Trophoblast cell (in vitro differentiated cells and primary cell): ENCODE measurements at places on chromosomes 5 and 9.
A peak's percentile ranks its signal among the peaks of the same experiment; 100 is the strongest.

DNA sequence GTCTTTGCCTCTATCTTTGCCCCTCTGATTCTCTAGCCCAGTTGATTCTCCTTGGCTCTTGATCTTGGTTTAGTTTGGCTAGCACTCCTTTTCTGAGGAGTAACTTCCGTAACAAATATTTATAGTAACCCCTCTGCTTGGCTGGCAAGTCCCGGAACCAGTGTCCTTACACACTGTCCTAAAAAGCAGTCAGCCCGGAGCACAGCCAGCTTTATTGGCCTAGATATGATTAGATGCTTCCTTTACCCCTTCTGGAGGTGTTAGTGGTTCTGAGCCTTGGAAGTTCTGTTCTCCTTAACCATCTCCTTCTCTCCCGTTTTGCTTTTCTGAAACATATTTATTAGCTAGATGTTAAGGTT lies 17.0 kb upstream of the MSMP start:
- no peak for DNase-seq

- DNase-seq = no peak
Observed at GRCh38 chr9:35842795-35843194, 13.8 kb downstream of the TMEM8B start.

DNA sequence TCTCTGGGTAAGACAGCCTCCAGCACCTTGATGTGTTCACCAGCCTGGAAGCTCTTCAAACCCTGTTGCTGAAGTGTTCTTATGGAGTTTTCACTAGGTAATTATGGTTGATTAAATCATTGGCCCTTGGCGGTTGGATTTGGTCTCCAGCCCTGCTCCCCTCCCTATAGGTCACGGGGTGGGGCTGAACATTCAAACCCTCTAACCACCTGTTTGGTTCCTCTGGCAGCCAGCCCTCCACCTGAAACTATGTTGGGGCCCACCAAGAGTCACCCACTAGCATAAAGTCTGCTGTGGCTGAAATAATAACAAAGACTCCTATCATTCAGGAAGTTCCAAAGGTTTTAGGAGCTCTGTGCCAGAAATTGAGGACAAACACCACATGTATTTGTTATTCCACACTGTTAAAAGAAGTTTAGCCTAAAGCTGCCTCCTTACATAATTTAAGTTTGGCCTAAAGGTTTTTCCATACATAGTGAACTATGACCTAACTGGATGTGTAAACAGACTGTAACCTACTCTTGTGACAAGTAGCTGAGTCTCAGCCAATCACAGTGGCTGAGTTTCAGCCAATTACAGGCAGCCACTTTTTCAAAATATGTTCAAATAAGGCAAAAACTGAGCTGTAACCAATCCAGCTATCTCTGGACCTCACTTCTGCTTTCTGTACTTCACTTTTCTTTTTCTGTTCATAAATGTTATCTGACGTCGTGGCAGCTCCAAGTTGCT lies 34.8 kb downstream of the TMEM252 start:
- no peak for DNase-seq

DNA sequence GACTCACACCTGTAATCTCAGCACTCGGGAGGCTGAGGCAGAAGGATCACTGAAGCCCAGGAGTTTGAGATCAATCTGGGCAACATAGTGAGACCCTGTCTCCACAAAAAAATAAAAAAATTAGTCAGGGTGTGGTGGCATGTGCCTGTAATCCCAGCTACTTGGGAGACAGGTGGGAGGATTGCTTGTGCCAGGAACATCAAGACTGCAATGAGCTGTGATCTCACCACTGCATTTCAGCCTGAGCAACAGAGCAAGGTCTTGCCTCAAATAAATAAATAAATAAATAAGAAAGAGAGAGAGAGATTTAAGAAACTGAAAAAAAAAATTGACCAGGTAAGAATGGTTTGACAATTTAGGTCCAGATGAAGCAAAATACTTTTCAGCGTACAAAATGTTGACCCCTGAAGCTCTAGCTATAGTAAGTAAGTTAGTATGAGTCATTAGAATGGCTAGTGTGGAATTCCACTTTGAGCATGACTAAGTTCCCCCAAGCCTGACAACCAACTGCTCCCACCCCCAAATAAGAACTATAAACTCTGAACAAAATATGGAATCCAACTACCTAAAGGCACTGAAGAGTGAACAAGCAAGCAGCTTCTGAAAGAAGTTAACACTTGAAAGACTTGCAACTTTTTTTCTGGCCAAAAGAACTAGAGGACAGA lies 217.8 kb upstream of the TLE4 start:
- DNase-seq = no peak

- no peak for DNase-seq
Observed at GRCh38 chr9:134992755-134993124, 75.0 kb upstream of the FCN1 start.

- DNase-seq = no peak
Observed at GRCh38 chr5:53355316-53355715, 125.1 kb upstream of the FST start.

DNA sequence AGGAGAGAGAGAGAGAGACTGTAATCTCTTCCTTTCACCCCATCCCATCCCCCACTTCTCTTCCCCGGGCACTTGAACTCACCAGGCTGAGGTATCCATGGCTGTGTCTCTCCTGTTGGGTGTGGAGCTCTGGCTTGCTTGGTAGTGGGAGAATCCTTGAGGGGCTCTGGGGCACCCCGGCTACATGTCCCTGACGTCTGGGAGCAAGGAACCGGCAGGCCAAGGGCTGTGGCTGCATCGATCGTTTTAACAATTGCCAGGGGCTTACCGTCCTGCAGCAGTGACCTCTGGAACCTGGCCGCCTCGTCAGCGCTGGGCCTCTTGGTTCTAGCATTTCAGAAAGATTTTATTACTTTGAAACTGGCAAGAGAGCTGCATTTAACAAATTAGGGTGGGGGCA lies 30.0 kb downstream of the FGF18 start:
- no peak for DNase-seq

GRCh38 chr5:93574491-93575305 lies 6.3 kb downstream of the NR2F1-AS1 start:
- DNase-seq = no peak

GRCh38 chr9:91246846-91247245 lies 114.9 kb downstream of the AUH start:
- no peak for DNase-seq

DNA sequence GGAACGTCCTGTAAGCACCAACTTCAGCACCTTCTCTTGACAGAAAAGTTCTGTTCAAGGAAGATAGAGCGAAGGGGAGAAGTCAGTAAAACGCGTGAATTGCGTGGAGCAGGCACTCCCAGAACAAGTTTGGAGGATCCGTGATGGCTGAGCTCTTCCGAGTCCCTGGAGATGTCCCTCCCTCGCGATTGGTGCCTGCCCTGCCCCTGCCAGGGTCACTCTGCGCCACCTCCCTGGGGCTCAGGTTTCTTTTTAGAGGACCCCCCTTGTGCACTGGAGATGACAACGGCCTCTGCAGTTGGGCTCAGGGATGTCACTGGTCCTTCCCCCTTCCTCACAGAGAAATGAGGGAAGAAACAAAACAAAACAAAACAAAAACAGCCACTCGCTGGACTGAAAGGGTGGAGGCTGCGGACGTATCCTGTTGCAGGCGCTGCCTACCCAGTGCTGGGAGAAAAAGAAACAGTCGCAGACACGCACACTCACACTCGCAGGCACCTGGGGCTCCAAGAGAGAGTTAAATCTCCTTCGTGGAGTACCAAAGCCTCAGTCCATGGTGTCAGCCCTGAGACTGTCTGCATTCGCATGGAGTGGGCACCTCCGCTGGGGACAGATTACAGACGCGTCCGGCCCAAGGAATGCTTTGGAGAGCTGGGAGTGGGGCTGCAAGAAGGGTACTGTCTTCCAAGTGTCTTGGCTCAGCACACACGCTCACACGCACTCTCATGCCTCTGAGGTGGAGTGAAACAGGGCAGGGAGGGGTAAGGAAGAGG lies 512.7 kb downstream of the SLCO4C1 start:
- DNase-seq = no peak

- DNase-seq = peak; percentile 67
Observed at GRCh38 chr5:96324708-96325107, 108.3 kb downstream of the PCSK1 start.

GRCh38 chr5:94941122-94941755 lies 322.8 kb downstream of the SLF1 start:
- DNase-seq = no peak
